ENCODE measurements at places on chromosomes 3 and 15. TPM values are rescaled to one million over a fixed set of nuclear protein-coding genes. Genes with fewer than 3 reads are reported as not detected.
A peak's percentile ranks its signal among the peaks of the same experiment; 100 is the strongest.

DNA sequence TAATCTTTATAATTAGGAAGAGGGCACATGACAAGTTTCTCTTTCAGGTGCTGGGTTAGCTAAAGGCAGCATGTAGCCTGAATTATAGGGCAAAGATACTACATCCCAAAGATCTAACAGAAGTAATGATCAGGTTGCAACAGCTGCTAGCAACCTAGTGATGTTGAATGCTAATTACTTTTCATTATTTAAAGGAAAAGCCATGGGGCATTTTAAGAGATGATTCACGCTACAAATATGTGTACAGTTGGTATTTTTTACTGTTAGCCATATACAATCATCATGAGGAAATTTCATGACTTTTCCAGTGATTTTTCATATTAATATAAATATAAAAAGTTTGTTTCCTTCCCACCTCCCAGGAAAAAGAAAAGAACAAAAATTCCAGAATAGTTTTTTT lies 43.0 kb downstream of the NEK10 start:
- no peak for DNase-seq
- H3K4me3 ChIP-seq, result no peak overlapping the region
- H3K27me3 ChIP-seq, result no peaks in the 10 kb centered on the region
- peaks cover 5% of the 10 kb centered on the region for H3K36me3 ChIP-seq
- H3K27ac ChIP-seq, result no peak overlapping the region

DNA sequence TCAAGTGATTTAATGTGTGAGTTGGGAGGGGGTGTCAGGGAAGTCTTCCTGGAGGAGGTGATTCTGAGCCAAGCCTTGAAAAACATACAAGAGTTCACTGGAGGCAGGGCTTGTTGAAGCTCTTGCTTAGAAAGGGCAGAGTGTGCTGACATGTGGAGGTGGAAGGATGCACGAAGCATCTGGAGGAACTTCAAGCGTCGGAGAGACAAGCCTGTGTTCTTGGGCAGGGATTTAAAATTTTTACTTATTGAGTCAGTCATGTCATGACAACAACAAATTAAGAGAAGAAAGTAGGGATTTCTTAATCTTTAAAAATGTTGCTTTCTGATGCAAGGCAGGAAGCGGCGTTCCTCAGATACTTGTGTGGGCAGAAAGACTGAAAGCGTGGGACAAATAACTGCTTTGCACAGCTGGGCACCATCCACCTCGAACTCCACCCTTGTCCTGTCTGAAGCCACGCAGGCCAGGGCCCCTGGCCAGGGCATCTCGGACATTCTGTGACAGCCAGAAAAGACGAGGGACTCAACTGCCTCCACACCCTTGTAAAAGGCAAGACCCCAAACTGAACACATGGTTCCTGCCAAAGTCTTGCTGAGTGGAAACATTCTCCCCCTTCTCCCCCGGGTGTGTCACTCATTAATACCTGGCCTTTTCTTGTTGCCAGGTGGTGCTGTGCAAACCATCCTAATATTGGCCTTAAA lies 6.9 kb upstream of the IL16 start:
- no peak for DNase-seq
- no peak overlapping the region for H3K4me3 ChIP-seq
- no peak overlapping the region for H3K27ac ChIP-seq
- no peaks in the 10 kb centered on the region for H3K4me1 ChIP-seq
- no peaks in the 10 kb centered on the region for H3K36me3 ChIP-seq

DNA sequence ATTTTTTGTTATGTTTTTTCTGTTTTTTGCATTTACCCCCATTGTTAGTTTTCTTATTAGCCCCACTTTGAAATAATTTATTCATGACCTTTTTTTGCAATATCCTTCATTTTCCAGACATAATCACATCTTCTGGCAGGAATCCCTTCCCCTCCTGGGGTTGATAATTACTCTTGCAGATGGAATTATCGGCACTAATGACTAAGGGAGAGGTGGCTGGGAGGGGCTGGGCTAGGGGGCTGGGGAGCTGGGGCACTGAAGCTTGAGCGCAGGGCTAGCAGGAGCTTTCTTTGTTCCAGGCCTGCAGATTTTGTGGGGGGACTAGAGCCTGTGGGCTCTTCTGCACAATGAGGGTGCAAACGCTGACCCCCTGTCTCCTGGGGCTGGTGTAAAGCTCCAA lies 77.8 kb downstream of the RAB11A start:
- no peaks in the 10 kb centered on the region for H3K4me1 ChIP-seq
- peaks cover 12% of the 10 kb centered on the region for H3K27me3 ChIP-seq
- no peak overlapping the region for H3K4me3 ChIP-seq

DNA sequence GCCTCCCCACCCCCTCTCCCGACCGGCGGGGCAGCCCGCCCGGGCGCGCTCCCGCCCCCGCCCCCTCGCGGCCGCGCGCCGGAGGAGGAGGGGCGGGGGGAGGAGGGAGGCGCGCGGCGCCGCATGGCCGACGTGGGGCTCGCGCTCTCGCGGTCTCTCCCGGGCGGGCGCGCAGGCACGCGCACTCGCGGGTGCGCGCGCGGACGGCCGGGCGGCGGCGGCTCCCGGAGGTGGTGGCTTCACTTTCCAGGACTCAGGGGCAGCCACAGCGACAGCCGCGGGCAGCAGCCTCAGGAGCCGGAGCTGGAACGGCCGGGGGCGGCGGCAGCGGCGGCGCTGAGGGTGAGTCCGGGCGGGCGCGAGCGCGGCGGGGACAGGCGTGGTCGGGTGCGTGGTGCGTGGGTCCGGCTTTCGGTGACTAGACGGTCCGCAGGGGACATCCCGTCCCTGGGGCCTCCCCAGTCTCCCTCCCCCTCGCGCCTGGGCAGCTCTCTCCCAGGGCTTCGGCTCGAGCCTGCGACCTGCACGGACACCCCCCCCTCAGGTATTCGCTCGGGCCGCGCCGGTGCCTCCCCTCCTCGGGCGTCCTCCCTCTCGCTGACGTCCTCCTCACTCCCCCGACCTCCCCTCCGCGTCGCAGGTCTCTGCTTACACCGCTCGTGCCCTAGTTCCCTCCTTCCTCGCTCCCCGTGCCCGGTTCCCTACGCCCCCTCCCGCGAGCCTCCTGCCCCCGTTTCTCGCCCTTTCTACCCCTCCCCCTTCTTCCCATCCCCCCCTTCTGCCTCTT lies at the start of gene UBE2E2:
Gene UBE2E2 (plus strand): TSS at position 407 of the 787 bp plus-strand sequence.
- H3K27ac ChIP-seq, result peak within 1 kb of the TSS; percentile 74
- peak within 1 kb of the TSS; percentile 93 for H3K4me3 ChIP-seq
- no peaks in the 10 kb centered on the region for H3K36me3 ChIP-seq
- DNase-seq, result peak; percentile 75

- no peak for DNase-seq
- H3K4me3 ChIP-seq, result no peak overlapping the region
- H3K36me3 ChIP-seq, result peaks cover 12% of the 10 kb centered on the region
Measured at GRCh38 chr3:15875016-15875689, 77.4 kb upstream of the ANKRD28 start.

DNA sequence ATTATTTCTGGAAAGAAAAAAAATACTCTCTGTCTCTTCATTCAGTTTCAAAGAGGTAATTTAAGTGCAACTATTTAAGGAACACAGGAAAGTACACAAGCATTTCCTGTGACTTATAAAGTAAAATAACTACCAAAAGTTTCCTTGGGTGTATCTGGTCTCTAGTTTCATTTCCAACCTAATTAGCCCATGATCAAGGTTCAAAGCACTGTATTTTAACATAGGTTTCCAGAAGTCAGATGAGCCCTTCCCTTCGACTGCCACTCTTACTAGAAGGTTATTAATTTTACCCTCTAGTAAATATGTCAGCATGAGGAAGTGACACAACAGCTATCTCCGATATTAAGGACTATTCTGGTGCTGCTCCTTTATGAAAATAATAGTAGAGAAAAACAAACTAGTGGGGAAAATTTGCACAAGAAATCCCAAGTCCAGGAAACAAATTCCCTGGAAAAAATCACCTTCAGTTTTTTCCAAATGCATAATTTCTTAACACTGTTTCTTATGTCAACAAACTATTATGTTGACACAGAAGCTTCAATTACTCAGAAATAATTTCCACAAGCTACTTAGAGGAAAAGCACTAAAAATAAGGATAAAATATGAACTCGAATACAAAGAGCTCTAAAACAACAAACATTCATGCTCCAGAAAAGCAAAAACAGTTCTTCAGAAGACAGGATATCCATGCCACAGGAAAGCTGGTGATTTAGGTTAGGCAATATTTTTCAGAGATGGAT lies 35.3 kb downstream of the CCPG1 start:
- peaks cover 6% of the 10 kb centered on the region for H3K36me3 ChIP-seq
- H3K27ac ChIP-seq, result no peak overlapping the region
- H3K4me3 ChIP-seq, result no peak overlapping the region
- no peaks in the 10 kb centered on the region for H3K27me3 ChIP-seq

DNA sequence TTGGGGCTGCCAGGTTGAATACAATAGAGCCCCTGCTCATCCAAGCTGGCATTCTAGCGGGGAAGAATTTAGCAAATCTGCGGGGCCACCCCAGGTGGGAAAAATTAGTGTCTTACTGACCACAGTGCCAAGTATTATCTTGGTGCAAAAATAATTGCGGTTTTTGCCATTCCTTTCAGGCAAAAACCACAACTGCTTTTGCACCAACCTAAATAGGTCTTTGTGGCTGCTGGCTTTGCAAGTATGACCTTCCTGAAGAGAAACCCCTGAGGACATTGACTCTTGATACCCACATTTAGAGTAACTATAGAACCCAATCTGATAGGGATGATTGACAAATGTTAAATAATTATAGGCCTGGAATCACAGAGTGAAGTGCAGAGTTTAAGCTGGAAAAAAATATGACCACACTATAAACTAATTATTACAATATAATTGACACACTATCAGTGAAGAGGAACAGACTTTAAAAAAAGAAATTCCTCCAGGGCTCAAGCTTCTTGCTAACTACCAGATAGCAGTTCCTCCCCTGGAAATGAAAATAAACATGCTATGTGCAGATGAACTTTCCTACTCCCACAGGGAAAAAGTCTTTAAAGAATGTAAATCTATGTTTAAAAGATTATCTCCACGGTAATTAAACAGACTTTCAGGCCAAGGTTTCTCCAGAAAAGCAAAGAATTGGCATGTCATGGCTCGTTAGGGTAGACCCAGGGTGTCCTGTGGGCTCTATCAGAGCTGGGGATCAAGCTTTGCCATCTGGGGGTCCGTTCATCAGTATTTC lies 34.4 kb downstream of the CA12 start:
- H3K27me3 ChIP-seq, result peaks cover 8% of the 10 kb centered on the region
- H3K36me3 ChIP-seq, result no peaks in the 10 kb centered on the region
- H3K27ac ChIP-seq, result peak overlapping the region; percentile 83
- no peak for DNase-seq

- H3K4me1 ChIP-seq, result peaks cover 31% of the 10 kb centered on the region
- DNase-seq, result no peak
- H3K4me3 ChIP-seq, result no peak overlapping the region
- no peaks in the 10 kb centered on the region for H3K27me3 ChIP-seq
- peaks cover 9% of the 10 kb centered on the region for H3K36me3 ChIP-seq
- H3K27ac ChIP-seq, result no peak overlapping the region
Measured at GRCh38 chr3:176798680-176799079, 398.6 kb downstream of the TBL1XR1 start.

GRCh38 chr3:122298239-122298638 lies 26.8 kb upstream of the CSTA start:
- H3K36me3 ChIP-seq, result no peaks in the 10 kb centered on the region
- no peak overlapping the region for H3K4me3 ChIP-seq
- no peaks in the 10 kb centered on the region for H3K27me3 ChIP-seq
- H3K27ac ChIP-seq, result no peak overlapping the region

DNA sequence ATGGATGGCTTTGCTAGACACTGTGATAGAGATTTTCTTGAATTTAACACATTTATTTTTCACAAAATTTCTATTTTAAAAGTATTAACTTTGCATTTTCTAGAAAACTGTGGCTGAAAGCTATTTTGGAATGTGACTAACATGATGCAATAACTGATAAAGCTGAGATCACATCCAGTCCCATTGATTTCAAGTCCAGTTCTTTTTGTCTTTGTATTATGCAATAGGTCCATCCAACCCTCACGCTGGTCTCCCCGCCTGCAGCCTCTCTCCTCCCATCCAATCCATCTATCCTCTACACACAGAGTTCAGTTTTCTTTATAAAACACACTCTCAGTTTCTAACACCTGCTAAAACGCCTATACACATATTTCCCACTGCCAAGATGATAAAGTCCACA lies 178.8 kb downstream of the CNTN3 start:
- H3K4me1 ChIP-seq, result no peaks in the 10 kb centered on the region
- no peaks in the 10 kb centered on the region for H3K36me3 ChIP-seq
- DNase-seq, result no peak

DNA sequence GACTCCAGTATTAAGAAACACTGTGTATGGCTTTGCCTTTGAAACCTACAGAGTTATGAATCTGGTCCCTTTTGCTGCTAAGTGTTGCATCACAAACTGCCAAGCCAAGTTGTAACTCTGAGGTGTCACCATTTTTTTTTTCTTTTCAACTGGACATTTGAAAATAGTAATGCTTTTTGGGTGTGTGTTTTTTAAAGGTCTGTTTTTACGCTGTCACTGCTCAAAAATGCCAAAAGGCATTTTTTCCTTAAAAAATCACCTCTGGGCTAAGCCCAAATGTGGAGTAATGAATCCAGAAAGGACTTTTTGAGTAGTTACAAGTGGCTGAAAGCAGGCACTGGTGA lies 9.5 kb downstream of the SMAD3 start:
- H3K27ac ChIP-seq, result no peak overlapping the region
- no peak overlapping the region for H3K4me3 ChIP-seq
- H3K36me3 ChIP-seq, result peaks cover 5% of the 10 kb centered on the region
- no peak for DNase-seq

DNA sequence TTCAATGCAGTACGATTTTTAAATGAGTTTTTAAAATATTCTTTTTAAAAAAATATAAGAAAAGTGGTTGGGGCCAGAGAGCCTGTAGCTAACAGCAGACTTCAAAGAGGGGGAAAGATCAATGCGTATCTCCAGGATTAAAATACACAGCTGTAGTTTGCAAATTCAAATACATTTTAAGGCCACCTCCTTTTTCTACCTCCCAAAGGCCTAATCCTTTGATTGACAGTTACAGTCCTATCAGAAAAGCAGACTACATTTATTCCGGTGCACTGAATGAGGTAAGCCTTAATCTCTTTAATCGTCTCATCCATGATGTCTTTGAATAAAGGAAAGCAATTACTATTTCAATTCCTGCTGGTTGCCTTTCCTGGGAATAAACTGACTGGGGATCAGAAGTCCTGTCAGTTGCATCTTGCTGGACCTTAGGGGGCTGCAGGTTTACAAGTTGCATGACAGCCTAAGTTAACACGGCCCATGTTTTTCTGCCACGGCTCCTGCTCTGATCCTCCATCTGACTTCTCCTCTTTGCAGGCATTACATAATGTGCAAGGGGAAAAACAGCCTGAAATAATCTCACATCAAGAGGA lies 51.7 kb downstream of the CADPS start:
- no peak for DNase-seq
- no peaks in the 10 kb centered on the region for H3K4me1 ChIP-seq
- no peaks in the 10 kb centered on the region for H3K36me3 ChIP-seq
- H3K4me3 ChIP-seq, result no peak overlapping the region
- peaks cover 16% of the 10 kb centered on the region for H3K27me3 ChIP-seq
- H3K27ac ChIP-seq, result no peak overlapping the region

GRCh38 chr3:108219336-108219735 lies 2.9 kb downstream of the IFT57 start:
- no peaks in the 10 kb centered on the region for H3K27me3 ChIP-seq
- peaks cover 46% of the 10 kb centered on the region for H3K4me1 ChIP-seq
- H3K27ac ChIP-seq, result no peak overlapping the region
- peaks cover 11% of the 10 kb centered on the region for H3K36me3 ChIP-seq
- H3K4me3 ChIP-seq, result no peak overlapping the region
- no peak for DNase-seq

- no peak overlapping the region for H3K4me3 ChIP-seq
Measured at GRCh38 chr15:67002368-67002767, 63.0 kb upstream of the SMAD3 start.

OXTR gene
- 12.7 TPM for total RNA-seq

ZKSCAN7 gene
- total RNA-seq, result 19.6 TPM

EFHB gene
- 1.0 TPM for total RNA-seq

CASR gene
- total RNA-seq, result 0.02 TPM

RARB gene
- total RNA-seq, result 117 TPM

REC114 gene
- not detected for total RNA-seq

CCRL2 gene
- not detected for total RNA-seq

CRTC3 gene
- total RNA-seq, result 56.6 TPM
